ENCODE measurements at places on chromosomes 6 and 20. TPM values are rescaled to one million over a fixed set of nuclear protein-coding genes. Genes with fewer than 3 reads are reported as not detected.

SLC22A1 gene
- total RNA-seq, result 4.4 TPM

ECT2L gene
- not detected for total RNA-seq

EYA4 gene
- 4.1 TPM for total RNA-seq

TCF15 gene
- total RNA-seq, result 0.55 TPM

CD24 gene
- 336 TPM for total RNA-seq

KPNA5 gene
- 14.4 TPM for total RNA-seq

CLIC1 gene
- 331 TPM for total RNA-seq

BPIFB1 gene
- total RNA-seq, result not detected

- no peak for DNase-seq
- H3K4me3 ChIP-seq, result no peak overlapping the region
- H3K36me3 ChIP-seq, result no peaks in the 10 kb centered on the region
- H3K27ac ChIP-seq, result no peak overlapping the region
Observed at GRCh38 chr20:41627611-41628244, 9.6 kb upstream of the CHD6 start.

DNA sequence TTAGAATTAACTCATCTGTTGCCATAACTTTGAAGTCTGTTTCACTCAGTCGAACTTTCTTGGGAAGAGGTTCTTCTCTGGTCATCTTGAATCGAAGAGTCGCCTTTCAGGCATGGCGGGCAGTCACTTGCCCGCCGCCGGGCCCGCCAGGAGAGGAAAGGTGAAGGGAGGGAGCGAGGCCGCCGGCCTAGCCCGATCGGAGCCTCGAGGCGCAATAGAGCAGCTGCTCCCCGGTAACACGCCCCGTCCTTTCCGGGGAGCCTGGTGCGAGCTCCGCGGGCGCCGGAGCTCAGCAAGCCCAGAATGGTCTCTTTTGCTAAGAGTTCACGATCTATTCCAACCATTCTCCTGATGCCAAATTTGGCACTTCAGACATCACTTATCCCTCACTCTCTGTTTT, 591.8 kb downstream of the TFAP2B start:
- H3K4me3 ChIP-seq, result no peak overlapping the region
- H3K27ac ChIP-seq, result no peak overlapping the region
- no peak for DNase-seq
- no peaks in the 10 kb centered on the region for H3K4me1 ChIP-seq

DNA sequence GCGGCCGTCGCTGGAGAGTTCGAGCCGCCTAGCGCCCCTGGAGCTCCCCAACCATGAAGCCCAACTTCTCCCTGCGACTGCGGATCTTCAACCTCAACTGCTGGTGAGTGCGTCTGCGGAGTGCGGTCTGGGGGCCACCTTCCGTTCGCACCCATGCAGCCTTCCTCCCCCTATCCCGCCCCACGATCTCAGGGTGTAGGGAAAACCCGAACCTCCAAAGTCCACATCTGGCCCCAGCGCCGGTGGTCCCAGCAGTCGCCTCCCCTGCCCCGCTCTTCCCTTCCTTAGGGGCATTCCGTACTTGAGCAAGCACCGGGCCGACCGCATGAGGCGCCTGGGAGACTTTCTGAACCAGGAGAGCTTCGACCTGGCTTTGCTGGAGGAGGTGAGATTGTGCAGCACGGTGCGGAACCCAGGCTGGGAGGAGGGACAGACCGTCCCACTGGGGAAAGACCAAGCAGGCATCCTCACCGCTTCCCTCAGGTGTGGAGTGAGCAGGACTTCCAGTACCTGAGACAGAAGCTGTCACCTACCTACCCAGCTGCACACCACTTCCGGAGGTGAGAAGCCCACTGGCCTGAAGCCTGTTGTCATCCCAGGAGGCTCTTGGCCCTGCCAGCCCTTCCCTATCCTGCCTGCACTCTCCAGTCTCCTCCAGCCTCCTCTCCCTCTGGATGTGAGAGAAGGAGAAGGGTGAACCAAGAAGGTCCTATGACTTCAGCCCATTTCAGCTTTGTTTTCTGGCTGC, 719 bp downstream of the SMPD2 start:
- no peaks in the 10 kb centered on the region for H3K27me3 ChIP-seq
- peak overlapping the region; percentile 80 for H3K27ac ChIP-seq
- no peaks in the 10 kb centered on the region for H3K36me3 ChIP-seq
- peak; percentile 41 for DNase-seq

GRCh38 chr20:15496501-15497039, 1076.7 kb downstream of the KIF16B start:
- H3K27ac ChIP-seq, result no peak overlapping the region
- no peak for DNase-seq
- no peak overlapping the region for H3K4me3 ChIP-seq
- no peaks in the 10 kb centered on the region for H3K27me3 ChIP-seq
- no peaks in the 10 kb centered on the region for H3K4me1 ChIP-seq
- no peaks in the 10 kb centered on the region for H3K36me3 ChIP-seq

GRCh38 chr6:6518631-6519427, 69.7 kb upstream of the LY86 start:
- no peak for DNase-seq
- no peaks in the 10 kb centered on the region for H3K27me3 ChIP-seq
- H3K36me3 ChIP-seq, result no peaks in the 10 kb centered on the region
- no peak overlapping the region for H3K4me3 ChIP-seq

GRCh38 chr6:16450821-16451220, 212.4 kb downstream of the GMPR start:
- no peak overlapping the region for H3K4me3 ChIP-seq
- DNase-seq, result no peak
- H3K27me3 ChIP-seq, result no peaks in the 10 kb centered on the region
- no peak overlapping the region for H3K27ac ChIP-seq

- no peaks in the 10 kb centered on the region for H3K4me1 ChIP-seq
- no peaks in the 10 kb centered on the region for H3K27me3 ChIP-seq
- DNase-seq, result no peak
- no peaks in the 10 kb centered on the region for H3K36me3 ChIP-seq
- no peak overlapping the region for H3K27ac ChIP-seq
- H3K4me3 ChIP-seq, result no peak overlapping the region
Observed at GRCh38 chr6:33854572-33855030, 50.8 kb upstream of the MLN start.

- H3K27ac ChIP-seq, result no peak overlapping the region
- no peaks in the 10 kb centered on the region for H3K36me3 ChIP-seq
- H3K4me3 ChIP-seq, result no peak overlapping the region
- no peaks in the 10 kb centered on the region for H3K27me3 ChIP-seq
- no peak for DNase-seq
Observed at GRCh38 chr6:87904011-87904410, 143.6 kb upstream of the SPACA1 start.

DNA sequence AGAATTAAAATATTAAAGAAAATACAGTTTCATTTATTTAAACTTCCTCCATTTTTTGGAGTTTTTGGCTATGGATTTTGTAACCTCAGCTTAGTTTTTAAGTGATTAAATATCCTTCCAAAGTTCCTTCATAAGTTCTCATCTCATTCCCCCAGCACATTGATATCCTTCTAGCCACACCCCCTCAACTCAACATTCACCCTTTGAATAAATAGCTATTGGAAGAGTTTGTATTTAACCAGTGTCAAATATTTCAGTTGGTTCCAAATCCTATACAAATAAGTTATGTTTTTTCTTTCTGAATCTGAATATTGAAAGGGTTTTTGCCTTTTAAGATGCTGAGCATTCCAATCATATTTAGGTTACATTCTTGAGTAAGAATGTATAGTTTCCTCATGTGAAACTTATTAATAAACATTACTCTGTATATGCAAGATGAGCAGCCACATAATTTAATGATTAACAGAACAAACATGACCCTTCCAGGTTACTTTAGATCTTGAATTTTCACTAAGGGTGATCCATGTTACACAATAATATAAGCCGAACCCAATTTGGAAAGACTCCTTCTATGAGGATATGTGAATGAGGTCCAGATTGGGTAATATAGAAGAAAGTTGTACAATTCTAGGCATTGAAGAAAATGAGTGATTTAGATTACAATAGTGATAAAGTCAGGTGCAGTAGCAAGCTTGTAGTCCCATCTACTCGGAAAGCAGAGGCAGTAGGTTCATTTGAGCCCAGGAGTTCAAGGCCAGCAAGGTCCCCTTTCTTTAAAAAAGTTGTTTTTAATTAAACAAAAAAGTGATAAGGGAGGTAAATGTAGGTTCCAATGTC, 13.6 kb downstream of the GLYATL3 start:
- H3K4me1 ChIP-seq, result no peaks in the 10 kb centered on the region
- H3K27me3 ChIP-seq, result no peaks in the 10 kb centered on the region
- no peak overlapping the region for H3K4me3 ChIP-seq
- no peak for DNase-seq
- H3K27ac ChIP-seq, result no peak overlapping the region

- H3K27ac ChIP-seq, result no peak overlapping the region
- H3K4me1 ChIP-seq, result no peaks in the 10 kb centered on the region
- H3K4me3 ChIP-seq, result no peak overlapping the region
- no peaks in the 10 kb centered on the region for H3K36me3 ChIP-seq
Observed at GRCh38 chr6:84809455-84809854, 45.1 kb upstream of the TBX18 start.

DNA sequence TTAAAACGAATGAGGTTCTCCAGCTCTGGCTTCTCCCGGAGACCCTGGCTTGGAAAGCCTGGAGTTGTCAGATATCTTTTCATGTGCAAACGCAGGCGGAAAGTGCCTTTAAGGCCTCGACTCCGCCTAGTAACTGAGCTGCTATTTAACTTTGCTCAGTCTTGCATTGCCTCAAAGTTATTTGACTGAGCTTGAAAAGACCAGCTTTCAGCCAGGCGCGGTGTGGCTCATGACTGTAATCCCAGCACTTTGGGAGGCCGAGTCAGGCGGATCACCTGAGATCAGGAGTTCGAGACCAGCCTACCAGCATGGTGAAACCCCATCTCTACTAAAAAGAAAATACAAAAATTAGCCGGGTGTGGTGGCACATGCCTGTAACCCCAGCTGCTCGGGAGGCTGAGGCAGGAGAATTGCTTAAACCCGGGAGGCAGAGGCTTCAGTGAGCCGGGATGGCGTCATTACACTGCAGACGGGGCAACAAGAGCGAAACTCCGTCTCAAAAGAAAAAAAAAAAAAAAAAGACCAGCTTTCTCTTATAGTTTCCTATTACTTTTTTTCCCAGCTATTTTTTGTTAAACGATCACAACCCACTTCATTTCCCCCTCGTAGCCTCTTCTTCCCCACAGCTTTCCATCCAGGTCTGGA, 1.9 kb downstream of the GCNT2 start:
- peaks cover 5% of the 10 kb centered on the region for H3K4me1 ChIP-seq
- H3K27me3 ChIP-seq, result no peaks in the 10 kb centered on the region
- no peak for DNase-seq
- H3K4me3 ChIP-seq, result no peak overlapping the region

DNA sequence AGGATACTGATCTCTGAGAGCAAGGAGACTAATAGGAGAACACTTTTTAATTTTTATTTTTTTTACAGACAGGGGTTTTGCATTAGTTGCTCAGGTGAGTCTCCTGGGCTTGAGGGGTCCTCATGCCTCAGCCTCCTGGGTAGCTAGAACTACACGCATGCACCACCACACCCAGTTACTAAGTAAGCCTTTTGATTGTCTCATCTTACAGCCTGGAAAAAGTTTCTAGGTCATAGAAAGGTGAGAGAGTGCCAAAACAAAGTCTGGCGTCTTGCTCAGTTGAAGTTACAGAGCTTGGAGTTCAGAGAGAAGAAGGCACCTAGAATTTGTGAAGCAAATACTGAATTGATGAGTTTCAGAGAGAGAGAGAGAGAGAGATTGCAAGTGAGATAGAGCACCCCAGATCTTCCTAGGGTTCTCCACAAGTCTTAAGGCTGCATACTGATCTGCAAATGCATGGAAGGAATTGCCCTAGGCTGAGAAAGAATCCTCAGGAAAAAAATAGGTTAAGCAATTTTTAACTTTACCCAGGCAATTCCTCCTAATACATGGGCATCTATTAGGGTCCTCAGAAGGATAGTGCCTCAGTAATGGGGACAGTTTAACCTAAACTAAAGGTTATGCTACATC, 37.6 kb upstream of the PHIP start:
- H3K27ac ChIP-seq, result no peak overlapping the region
- H3K27me3 ChIP-seq, result no peaks in the 10 kb centered on the region
- DNase-seq, result no peak
- H3K4me1 ChIP-seq, result no peaks in the 10 kb centered on the region
- H3K36me3 ChIP-seq, result no peaks in the 10 kb centered on the region
